RCC 7860 (cell line): ENCODE measurements at places on chromosomes 4 and X.

GRCh38 chr4:52102587-52102986, 51.5 kb downstream of the SPATA18 start:
- DNase-seq: peak; percentile 76

DNA sequence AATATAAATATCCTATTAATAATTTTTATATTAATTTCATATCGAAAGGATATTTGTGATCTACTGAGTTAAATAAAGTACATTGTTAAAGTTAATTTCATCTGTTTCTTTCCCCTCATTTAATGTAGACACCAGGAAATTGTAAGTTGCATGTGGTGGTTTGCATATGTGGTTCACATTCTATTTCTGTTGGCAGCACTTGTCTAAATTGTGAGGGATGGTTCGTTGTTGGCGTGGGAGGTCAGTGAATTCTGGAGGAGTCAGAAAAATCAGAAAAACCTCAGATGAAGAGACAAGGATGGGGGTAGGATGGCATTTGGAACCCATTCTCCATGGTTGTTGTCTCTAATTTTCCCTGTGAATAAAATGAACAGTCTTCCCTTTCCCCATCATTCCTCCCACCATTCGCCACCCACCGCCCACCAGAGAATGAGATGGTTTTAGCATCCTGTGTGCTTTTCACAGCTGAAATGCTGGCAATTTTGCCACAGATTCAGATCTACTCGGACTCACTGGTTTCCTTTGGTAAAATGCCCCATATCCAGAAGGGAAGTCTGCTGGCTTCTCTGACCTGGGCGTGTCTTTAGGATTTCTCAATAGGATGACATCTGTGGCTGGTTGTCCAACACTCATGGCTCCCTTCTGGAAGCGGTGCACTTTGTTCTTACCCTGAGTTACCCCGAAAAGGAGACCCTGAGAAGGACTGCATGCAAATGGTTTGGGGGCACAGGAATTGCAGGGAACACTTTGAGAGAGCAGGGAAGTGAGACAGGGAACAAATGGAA, 52.3 kb downstream of the LGI2 start:
- DNase-seq: no peak

GRCh38 chr4:3747581-3747904, 18.6 kb upstream of the ADRA2C start:
- DNase-seq: no peak

DNA sequence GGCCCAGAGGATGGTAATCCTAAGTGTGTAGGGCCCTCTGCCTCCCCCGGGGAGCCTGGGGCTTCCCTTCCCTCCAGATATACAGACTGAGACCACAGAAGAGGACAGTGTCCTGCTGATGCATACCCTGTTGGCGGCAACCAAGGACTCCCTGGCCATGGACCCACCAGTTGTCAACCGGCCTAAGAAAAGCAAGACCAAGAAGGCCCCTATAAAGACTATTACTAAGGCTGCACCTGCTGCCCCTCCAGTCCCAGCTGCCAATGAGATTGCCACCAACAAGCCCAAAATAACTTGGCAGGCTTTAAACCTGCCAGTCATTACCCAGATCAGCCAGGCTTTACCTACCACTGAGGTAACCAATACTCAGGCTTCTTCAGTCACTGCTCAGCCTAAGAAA, 1.9 kb downstream of the TRO start:
- no peak for DNase-seq
